Hematopoietic multipotent progenitor cell treated with erythropoietin and hydrocortisone succinate and interleukin-3 and kit ligand, for 15 days (in vitro differentiated cells): ENCODE measurements at places on chromosomes 3 and 15.

DNA sequence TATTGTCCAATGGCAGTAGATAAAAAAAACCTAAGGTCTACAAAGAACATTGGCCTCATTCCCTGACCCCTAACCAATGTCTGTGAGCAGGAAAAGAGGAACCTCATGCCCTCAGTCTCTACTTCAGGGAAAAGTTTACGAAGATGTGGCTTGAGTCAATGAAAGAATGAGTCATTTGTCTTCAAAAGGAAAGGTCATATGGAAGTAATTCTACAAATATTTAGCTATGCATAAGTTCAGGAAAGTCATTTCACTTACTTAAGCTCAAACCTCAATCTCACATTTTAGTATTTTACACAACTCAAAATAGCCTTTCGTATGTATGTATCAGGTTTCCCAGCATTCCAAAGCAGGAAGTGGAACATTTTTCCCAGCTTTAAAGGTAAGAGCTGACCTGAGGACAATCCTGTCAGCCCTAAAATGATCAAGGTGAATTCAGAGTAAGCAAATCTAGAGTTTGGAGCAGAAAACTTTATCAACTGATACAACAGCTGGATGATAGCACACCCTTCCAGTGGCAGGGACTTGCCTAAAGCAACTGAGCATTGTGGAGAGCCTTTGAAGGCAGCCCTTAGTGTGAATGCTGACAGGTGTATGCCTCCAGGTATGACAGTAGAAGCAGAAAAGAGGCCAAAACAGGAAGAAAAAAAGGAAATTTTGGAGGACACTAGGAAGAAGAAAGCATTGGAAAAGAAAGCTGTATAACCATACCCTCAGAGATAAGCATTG lies 53.9 kb upstream of the ACKR4 start:
- no peak for DNase-seq

GRCh38 chr15:23503980-23504379 lies 56.9 kb upstream of the GOLGA6L2 start:
- no peak for DNase-seq

- no peak for DNase-seq
Observed at GRCh38 chr15:44647036-44647435, 16.4 kb downstream of the SPG11 start.

DNA sequence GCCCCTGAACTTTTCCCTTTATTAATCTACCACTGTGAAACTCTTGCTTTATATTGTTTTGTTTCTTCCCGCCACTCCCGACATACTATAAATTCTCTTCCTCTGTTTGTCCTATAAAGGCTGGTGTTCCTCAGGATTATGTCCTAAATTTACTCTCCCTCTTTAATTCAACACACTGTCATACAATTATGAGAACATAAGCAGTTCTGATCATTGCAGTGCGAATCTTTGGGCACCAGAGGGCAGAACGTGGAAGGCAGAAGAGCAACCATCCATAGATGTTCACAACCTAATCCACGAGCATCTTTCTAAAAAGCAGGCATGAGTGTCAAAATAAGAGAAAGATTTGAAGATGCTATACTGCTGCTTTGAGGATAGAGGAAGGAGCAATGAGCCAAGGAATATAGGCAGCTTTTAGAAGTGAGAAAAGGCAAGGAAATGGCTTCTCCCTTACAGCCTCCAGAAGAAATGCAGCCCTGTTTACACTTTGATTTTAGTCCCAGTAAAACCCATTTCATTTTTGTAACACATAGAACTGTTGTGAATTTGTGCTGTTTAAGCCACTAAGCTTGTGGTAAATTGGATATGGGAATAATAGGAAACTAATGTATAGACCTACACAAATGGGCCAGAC lies 179.4 kb downstream of the GBE1 start:
- DNase-seq: peak; percentile 16

DNA sequence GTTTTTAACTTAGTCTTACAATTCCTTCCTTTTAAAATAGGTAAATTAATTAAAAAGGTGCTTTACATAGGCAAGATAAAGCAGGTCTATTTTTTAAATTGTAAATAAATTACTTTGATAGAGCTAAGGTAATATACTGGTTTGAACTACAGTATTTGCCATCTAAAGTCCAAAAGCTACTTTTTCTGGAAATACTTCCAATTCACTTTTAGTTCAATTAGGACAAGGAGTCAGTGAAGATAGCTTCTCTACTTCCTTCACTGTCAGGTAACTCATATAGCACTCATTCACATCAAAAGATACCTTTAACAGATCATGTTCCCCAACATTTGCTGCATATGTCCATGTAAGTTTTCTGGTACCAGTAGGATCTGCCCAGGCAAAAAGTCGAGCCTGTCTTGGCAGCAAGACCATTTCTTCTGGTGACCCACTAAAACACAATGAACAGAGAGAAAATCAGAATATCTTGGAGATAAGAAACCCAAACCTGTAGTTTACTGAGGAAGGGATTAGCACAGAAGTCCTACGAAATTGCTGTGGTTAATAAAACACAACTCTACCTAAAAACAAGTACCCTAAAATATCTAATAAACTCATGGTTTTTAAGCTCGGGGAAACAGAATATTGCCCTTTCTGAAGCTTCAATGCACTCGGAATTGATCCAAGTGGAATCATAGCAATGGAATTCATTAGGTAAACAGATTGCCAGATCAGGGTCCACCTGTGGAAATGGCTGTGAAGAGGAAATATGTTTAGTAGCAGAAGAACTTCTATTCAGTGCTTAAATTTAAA lies 153.1 kb downstream of the VPS13C start:
- DNase-seq: no peak

- DNase-seq: no peak
Observed at GRCh38 chr3:81585056-81585455, 176.4 kb downstream of the GBE1 start.
